NCI-H146 (cell line): ENCODE measurements at places on chromosomes 5 and 9.

- no peak for DNase-seq
Observed at GRCh38 chr9:684054-684890, 157.2 kb upstream of the DMRT1 start.

DNA sequence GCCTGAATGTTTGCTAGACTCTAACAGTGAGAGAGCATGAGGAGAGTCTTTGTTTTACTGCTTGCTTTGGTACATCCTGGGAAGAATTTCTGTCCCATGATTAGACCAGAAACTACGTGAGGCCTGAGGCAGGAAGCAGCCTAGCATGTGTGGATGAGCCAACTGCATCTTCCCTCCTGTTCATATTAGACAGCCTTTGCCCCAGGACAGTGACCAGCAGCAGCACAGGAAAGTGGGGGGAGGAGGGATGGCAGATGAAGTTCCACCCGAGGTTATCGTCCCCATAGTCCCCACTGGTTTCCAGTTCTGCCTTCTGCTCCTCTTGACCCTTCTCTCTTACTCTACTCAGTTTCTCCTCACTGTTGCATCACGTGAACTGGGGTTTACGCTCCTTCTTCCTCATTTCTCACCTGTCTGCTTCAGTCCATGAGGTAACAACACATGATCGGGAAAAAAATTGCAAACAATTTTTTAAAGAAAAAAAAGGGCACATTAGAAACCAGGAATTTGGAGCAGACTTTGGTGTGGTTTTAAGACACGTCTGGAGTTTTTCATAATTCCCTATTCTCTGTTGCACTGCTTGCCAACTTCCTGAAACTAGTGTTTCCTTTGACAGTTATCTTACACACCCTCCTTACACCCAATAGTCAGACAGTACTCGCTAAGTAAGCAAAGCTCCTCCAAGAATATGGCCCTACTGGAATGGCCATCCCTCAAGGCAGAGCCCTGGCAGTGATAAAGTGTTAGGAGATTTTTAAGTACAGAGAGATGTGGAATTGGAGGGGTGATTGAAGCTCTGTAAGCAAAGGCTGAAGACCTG, 84.1 kb downstream of the SNX18 start:
- DNase-seq: no peak

GRCh38 chr5:93995126-93995621, 253.8 kb upstream of the POU5F2 start:
- no peak for DNase-seq

DNA sequence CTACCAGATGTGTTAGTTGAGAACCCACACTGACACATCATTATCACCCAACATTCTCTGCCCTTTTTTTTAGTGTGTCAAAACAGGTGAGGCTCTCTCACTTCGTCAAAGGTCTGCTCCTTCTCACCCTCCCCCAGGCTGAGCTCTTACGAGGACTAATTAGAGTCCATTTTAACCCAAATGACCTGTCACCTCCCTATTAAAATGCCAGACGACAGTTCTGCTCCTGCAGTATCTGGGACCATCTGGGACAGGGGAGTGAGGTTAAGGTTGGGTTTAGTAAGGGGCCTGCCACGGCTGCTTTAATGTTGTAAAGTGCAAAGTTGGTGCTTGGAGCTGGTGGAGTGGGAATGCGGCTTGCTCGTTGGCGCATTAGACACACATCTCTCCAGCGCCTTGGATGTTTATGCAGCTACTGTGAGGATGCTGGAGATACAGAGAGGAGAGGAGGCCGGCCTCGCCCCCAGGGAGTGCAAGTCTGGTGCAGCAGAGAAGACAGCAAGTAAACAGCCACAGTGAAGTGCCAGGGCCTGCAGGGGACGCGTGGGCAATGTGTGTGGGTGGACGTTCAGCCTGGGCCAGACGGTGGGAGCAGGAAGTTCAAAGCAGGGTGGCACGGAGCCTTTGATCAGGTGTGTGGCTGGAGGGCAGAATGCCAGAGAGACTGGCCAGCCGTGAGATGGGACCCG, 96.2 kb downstream of the C9orf50 start:
- DNase-seq: no peak

- DNase-seq: no peak
Observed at GRCh38 chr9:117095081-117095480, 319.8 kb downstream of the ASTN2 start.

DNA sequence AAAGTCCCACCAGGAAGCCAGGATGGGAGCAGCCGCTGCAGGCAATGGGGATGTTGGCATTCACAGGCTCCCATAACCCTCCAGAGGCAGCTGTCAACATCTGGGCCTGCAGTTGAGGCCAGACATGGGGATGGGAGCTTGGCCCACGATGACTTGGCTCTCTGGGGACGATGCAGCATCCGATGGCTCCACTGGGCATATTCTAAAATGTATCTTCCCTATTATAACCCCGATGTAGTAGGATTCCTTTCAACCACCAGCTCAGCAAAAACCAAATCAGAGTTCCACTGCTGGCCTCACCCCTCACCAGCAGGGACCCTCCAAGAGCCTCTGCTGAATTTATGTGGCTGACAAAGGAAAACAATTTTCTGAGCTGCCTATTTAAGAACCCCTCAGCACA, 7.1 kb downstream of the SPRY4 start:
- no peak for DNase-seq

- no peak for DNase-seq
Observed at GRCh38 chr5:10756549-10756948, 4.5 kb downstream of the DAP start.

DNA sequence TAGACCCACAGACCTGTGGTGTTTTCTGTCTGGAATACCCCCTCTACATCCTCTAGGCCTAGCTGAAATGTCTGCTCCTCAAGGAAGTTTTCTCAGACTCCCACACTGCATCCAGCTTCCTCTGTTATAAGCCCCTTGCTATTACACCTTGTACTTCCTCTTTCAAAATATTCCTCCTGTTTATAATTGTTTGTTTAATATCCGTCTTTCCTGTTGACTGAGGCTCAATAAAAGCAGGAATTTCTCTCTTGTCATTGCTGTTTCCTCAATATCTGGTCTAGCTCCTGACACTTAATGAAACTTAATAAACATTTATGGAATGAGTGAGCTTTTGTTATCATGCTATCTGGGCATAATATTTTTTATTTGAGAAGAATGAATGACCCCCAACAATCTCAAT, 34.1 kb upstream of the IQGAP2 start:
- DNase-seq: no peak

GRCh38 chr5:123696921-123697341, 185.0 kb downstream of the CSNK1G3 start:
- no peak for DNase-seq

GRCh38 chr9:17930071-17930470, 351.2 kb downstream of the SH3GL2 start:
- DNase-seq: peak; percentile 16

DNA sequence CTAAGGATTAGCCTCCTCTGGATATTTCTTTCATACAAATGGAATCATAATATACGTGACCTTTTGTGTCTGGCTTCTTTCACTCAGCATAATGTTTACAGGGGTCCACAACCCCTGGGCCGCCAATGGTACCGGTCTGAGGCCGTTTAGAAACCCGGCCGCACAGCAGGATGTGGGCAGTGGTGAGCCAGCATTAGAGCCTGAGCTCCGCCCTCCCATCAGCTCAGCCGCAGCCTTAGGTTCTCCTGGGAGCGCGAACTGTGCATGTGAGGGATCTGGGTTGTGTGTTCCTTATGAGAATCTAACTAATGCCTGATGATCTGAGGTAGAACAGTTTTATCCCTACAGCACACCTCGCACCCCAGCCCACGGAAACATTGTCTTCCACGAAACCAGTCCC, 229.7 kb downstream of the ICE1 start:
- DNase-seq: no peak

- DNase-seq: no peak
Observed at GRCh38 chr5:158741296-158741695, 358.4 kb downstream of the EBF1 start.

GRCh38 chr5:66894480-66895240, 298.5 kb downstream of the MAST4 start:
- no peak for DNase-seq

DNA sequence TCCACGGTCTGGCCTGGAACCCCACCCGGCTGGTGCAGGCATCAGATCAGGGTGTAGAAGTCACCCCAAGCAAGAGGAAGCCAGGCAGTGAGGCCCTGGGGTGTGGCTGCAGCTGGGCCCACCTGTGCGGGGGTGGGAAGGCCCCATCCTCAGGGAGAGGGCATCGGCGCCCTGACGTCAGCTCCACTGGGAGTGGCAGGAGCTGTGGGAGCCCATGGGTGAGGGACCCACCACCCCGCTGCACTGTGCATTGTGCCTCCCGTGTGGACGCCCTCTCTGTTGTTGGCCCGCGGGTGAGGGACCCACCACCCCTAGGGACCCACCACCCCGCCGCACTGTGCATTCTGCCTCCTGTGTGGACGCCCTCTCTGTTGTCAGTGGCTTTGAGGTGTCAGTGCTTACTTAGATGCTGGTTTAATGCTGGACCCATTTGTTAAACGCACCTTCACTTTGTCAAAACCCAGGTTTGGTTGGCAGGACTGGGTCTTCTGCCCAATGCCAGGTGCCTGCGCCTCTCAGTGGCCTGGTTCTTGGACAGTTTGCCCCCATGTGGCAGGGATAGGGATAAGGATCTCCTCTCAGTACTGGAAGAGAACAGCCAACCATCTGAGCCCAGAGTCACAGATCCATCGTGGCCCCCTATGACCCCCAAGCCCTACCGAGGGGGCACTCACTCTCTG, 6.9 kb upstream of the EXOC3 start:
- no peak for DNase-seq

GRCh38 chr9:79857188-79857587, 285.4 kb downstream of the TLE4 start:
- DNase-seq: no peak

GRCh38 chr5:1153428-1153827, 41.6 kb upstream of the SLC12A7 start:
- peak; percentile 23 for DNase-seq

- DNase-seq: no peak
Observed at GRCh38 chr5:94017579-94017978, 276.2 kb upstream of the POU5F2 start.

DNA sequence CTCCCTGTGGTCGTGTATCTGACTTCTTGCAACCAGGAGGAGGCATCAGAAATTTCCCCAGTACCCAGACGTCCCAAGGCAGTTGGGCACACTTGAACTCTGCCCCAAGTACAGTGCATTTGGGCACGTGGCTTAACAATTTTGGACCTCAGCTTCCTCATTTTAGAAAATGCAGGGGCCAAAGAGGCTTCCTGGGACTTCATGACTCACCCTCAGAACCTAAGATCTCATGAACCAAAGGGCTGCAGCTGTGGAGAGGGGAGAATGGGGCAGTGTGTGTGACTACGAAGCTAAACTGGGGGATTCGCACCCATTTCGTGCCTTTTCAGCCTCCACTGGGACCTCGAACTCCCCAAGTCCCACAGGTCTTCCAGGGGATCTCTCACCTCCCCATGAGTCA, 59.2 kb downstream of the SYK start:
- DNase-seq: no peak
